ENCODE measurements at places on chromosomes 12 and 14.
A peak's percentile ranks its signal among the peaks of the same experiment; 100 is the strongest.

- DNase-seq, result no peak
These were observed 121.7 kb downstream of the RALGAPA1 start for GRCh38 chr14:35687335-35687939.

DNA sequence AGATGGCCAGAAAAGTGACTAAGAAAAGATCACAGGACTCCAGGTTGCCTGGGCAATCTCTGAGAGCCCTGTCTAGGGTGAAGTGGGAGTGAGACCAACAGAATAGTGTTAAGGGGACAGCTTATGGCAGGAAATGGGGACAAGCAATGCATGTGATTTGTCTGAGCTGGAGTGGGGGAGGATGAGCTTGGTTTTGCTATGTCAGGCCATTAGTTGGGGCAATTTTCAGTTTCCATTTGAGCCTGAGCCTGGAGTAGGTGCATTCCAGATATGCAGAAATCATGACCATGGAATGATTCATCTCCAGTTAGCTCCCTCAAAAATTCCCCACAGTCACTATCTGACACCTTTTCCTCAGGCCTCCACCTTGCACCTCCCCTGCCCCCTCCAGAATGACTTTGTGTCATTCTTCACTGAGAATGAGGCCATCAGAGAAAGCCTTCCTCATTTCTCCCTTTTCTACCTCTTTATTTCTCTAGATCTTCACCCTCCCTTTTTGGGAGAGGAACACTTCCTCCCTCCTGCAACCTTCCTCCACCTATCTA lies 150.9 kb upstream of the PLEKHG7 start:
- no peak for DNase-seq

DNA sequence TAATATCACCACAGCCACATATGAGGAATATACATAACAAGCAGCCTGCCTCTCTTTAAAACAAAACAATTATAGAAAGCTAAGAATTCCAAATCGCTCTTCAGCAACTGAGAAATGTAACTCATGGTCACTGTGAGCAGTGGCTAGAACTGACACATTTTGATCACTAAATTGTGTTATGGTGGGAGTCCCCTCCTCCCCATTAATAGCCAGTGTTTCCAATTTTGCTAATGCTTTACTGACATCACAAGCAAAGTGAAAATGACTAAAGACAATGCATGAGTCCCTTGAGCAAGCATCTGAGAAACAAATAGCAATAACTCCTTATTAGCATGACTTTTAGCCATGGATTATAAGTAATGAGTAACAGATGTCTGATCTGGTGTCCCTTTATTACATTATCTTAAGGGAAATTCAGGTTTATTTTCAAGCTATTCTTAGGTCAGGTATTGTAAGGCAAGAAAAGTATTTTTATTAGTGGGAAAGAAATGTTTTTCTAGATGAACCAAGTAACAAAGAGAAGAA lies 148.3 kb downstream of the KCNH5 start:
- DNase-seq, result no peak

GRCh38 chr12:77349689-77350370 lies 284.5 kb upstream of the E2F7 start:
- no peak for DNase-seq

DNA sequence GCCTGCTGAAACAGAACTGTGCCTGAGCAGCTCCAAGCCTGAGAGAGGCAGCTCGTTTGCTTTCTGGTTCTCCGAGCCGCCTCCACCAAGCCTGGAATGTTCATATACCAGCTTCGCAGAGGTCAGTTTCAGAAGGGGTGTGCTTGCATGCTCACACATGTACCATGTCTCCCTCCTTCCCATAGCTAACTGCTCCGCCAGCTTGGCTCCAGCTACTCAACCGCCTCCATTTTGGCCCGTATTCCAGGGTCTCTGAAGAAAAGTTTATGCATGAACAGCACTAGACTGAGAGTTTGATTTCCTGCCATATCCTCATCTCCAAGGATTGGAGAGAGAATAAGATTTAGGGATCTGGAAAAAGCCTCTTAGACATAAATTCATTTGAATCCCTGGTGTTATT lies 103.7 kb downstream of the SMOC1 start:
- DNase-seq, result no peak

DNA sequence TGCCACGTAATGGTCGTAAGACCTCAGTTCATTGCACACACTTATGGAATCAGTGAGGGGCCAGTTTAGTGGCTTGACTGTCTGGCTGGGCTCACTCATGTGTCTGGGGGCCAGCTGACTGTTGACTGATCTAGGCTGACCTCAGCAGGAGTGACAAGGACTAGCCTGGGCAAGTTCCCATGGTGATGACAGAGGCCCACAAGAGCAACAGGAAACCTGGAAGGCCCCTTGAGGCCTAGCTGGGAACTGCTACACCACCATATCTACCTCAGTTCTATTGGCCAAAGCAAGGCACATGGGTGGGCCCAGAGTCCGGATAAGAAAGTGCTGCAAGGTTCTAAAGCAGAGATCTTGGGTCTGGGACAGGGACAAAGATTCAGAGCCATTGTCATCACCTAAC lies 21.3 kb upstream of the RFLNA start:
- DNase-seq, result no peak

DNA sequence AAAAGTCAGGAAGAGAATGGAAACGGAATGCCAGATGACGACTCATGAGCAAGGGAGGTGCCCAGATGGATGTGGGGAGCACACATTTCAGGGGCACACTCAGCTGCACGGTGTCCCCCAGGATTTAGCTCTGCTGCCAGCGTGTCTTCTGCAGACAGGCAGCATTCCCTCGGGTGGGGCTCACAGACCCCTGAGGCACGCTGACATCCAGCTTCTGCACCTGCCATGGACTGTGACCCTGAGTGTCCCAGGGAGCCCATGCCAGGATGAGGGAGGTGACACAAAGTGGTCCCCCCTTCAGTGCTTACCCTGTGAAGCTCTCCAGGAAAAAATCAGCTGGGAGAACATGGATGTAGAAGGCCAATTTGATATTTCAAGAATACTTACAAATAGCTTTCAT lies 84.2 kb downstream of the PIWIL1 start:
- no peak for DNase-seq

DNA sequence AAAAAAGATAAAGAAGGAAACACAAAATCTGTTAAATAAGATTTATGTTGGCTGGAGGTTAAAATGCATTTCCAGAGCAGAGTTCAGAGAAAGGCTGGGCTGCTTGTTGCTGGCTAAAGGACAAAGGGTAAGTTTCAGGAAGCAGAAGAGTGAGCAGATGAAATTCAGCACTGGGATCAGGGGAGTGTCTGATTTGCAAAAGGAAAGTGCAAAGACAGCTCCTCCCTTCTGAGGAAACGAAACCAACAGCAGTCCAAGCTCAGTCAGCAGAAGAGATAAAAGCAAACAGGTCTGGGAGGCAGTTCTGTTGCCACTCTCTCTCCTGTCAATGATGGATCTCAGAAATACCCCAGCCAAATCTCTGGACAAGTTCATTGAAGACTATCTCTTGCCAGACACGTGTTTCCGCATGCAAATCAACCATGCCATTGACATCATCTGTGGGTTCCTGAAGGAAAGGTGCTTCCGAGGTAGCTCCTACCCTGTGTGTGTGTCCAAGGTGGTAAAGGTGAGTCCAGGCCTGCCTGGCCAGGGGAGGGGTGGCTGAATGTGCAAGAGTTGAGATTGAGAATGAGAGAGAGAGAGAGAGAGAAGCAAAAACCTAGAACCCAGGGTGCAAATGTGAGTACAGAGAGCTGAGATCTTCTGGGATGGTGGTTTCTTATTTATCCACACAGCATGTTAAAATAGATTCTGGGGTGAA lies at the start of gene OAS1:
OAS1 (plus strand) TSS at position 251 of the 703 bp plus-strand sequence; CDS start at position 329, 78 bp downstream.
- DNase-seq, result peak; percentile 15

GRCh38 chr14:91229743-91230200 lies 14.7 kb downstream of the GPR68 start:
- no peak for DNase-seq

GRCh38 chr14:32332415-32333316 lies 3.6 kb downstream of the AKAP6 start:
- no peak for DNase-seq

GRCh38 chr12:18165889-18166288 lies 75.9 kb upstream of the RERGL start:
- DNase-seq, result no peak

Measured in stimulated activated CD8-positive, alpha-beta memory T cell treated with anti-CD3 and anti-CD28 coated beads, Interleukin-7, amount 100 ng/mL, for 1 hour (primary cell).